ENCODE measurements at places on chromosomes 7 and 10.

DNA sequence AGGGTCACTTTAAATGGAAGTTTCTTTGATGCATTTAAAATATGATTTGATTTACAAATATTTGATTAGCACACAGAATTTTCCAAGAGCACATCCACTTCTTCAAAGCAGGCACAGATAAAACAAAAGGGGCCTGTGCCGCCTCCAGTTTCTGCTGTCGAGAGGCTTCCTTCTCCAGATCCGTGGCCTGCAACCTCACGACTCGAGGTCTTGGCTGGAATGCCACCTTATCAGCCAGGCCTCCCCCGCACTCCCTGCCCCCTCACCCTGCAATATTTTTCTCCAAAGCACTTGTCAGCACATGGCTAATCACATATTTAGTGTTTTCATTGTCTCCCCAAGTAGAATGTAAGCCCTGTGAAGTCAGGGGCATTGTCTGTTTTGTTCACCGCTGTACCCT is 12.5 kb downstream of the PYROXD2 start:
- no peak for DNase-seq

- DNase-seq = no peak
Measured at GRCh38 chr10:80172896-80173295, 32.4 kb downstream of the ANXA11 start.

GRCh38 chr7:138170298-138170697 is 94.0 kb downstream of the AKR1D1 start:
- no peak for DNase-seq

GRCh38 chr7:152081088-152081487 is 55.6 kb downstream of the GALNT11 start:
- DNase-seq = no peak
